COR-L47 (cell line): ENCODE measurements at places on chromosomes 6 and 20.

GRCh38 chr6:44129841-44130322 is 2.5 kb downstream of the TMEM63B start:
- DNase-seq = no peak

GRCh38 chr20:47735412-47736400 is 49.6 kb downstream of the SULF2 start:
- DNase-seq = no peak

- no peak for DNase-seq
Observed at GRCh38 chr6:4271761-4272470, 136.5 kb upstream of the ECI2 start.

GRCh38 chr6:74346936-74347535 is 651.0 kb downstream of the CD109 start:
- no peak for DNase-seq

- no peak for DNase-seq
Observed at GRCh38 chr6:7087066-7087465, 20.7 kb upstream of the RREB1 start.

DNA sequence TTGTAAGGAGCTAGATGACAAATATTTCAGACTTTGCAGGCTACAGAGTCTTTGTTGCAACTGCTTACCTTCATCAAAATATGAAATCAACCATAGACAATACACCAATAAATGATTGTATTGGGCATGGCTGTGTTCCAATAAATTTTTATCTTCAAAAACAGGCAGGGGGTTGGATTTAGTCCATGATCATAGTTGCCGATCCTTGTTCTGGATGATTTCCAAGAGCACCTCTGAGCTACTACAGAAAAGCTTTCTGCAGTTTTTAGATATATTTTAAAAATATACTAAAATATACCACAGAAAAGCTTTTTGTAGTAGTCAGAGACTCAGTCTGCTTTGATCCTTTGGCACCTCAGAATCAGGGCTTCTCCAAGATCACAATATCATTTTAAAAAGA is 145.0 kb downstream of the HTR1B start:
- no peak for DNase-seq

GRCh38 chr6:158026901-158027589 is 45.4 kb downstream of the SYNJ2 start:
- DNase-seq = no peak

DNA sequence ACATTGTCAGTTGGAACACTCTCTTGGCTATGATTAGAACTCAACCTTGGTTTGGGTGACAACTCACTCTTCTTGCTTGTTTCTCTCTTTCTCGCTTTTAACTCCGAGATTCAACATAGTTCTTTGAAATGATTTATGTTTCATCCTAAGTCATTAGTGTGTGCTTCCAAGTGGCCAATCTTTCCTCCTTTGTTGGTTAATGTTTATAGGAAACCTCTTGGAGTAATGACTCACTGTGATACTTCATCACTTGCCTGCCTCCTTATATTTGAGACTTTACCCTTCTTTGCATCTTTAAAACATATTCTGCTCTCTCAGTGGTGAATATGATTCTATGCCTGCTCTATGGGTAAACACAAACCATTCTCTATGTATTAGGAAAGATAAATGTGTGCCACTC is 279.7 kb upstream of the FLRT3 start:
- DNase-seq = no peak

GRCh38 chr6:84641076-84641475 is 123.3 kb downstream of the TBX18 start:
- no peak for DNase-seq

DNA sequence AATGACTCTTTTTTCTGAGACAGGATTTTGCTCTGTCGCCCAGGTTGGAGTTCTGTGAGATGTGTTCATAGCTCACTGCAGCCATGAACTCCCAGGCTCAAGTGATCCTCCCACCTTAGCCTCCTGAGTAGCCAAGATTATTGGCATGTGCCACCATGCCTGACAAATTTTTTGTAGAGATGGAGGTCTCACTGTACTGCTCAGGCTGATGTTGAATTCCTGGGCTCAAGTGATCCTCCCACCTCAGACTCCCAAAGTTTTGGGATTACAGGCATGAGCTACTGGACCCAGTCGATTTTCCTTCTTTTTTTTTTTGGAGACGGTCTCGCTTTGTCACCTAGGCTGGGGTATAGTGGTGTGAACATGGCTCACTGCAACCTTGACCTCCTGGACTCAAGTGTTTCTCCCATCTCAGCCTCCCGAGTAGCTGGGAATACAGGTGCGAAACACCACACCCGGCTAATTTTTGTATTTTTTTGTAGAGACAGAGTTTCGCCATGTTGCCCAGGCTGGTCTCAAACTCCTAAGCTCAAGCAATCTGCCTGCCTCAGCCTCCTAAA is 24.3 kb downstream of the BCL2L1 start:
- DNase-seq = no peak

DNA sequence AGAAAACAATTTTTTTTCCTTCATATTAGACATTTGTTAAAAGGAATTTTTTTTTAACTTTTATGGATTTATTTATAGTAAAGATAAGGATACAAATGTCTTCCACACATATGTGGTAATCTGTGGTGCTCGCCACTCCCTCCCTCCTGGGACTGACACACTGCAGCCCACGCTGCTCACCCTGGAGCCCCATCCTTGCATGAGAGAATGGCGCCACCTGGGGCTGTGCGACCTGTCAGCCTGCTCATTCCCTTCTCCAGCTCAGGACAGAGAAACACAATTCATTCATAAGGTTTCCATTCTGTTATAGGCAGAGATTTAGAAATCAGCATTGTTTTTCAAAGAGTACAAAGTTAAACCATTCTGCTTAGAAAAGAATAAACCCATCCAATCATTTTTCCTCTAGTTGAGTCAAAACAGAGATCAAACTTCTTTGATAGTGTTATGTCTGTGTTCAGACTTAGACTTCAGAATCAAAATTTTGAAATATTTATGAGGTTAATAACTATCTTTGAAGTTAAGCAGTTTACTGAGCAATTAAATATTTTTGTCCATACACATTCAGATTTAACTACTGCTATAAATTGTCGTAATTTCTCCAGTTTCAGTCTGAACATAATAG is 42.8 kb upstream of the DYNLRB1 start:
- DNase-seq = peak; percentile 38

- no peak for DNase-seq
Observed at GRCh38 chr6:24768361-24768760, 6.4 kb upstream of the GMNN start.

DNA sequence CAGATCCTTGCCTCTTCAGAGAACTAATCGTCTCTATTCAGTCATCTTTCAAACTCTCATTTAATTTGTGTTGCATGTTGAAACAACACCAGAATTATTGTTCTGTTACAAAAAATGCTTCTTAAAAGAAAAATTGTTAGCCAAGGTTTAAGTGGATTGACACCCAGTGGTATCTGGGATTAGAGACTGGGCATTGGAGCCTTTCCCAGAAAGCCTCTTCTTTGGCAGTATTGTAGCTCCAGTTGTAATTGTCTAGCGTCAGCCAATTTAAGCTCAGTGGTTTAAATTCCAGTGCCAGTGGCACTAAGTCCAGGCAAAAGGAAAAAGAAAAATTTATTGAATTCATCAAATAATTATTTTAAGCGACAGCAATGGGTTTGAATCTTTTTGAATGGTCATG is 801 bp downstream of the CCDC28A start:
- no peak for DNase-seq

DNA sequence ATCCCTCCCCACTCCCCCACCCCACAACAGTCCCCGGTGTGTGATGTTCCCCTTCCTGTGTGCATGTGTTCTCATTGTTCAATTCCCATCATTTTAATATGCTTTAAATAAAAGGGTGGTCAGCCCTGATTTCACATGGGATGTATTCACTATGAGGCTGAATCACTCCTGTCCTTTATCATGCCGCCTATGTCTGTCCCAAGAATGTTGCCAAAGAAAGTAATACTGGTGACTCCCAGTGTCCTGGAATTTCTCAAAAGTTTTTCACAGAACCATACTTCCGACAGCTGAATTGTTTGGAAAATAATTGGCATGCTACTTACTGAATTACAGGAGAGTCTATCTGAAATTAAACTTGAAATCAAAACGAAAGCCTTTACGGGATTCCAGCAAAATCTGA is 217.7 kb downstream of the HAO1 start:
- DNase-seq = no peak

- peak; percentile 98 for DNase-seq
Observed at GRCh38 chr6:79536954-79537747, at the start of gene LCA5. LCA5 (minus strand) TSS chr6:79537430; CDS start chr6:79518894, 18,536 bp downstream.

DNA sequence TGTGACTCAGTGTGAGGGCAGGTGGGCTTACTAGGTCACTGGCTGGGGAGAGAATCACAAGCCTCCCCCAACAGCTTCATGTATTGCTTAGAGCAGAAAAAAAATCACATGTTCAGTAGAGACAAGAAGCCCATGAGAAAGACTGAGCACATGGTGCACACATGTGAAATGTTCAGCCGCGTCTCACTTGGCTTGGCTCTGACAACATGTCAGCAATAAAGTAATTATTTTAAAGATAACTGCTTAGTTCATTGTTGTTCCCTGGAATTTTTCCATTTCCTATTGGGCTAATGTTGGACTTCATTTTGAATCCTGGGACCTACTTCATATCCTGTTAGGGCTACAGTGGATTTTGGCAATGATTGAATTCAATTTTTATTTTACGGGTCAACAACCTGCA is 222.6 kb downstream of the C6orf118 start:
- no peak for DNase-seq

DNA sequence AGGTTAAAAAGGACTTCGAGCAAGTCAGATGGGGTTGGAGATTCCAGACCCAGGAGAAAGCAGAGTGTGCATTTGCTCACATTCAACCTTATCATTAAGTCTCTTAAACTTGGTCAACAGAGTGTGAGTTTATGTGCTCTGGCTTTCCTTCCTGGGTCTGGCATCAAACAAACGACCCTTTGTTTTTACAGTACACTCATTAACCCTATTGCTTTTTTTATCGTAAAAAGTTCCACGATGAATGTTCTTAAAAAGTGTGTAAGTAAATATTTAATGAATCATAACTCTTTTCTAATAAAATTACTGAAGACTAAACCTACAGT is 2.5 kb downstream of the FYN start:
- no peak for DNase-seq

GRCh38 chr6:49607391-49607982 is 29.2 kb downstream of the RHAG start:
- no peak for DNase-seq

DNA sequence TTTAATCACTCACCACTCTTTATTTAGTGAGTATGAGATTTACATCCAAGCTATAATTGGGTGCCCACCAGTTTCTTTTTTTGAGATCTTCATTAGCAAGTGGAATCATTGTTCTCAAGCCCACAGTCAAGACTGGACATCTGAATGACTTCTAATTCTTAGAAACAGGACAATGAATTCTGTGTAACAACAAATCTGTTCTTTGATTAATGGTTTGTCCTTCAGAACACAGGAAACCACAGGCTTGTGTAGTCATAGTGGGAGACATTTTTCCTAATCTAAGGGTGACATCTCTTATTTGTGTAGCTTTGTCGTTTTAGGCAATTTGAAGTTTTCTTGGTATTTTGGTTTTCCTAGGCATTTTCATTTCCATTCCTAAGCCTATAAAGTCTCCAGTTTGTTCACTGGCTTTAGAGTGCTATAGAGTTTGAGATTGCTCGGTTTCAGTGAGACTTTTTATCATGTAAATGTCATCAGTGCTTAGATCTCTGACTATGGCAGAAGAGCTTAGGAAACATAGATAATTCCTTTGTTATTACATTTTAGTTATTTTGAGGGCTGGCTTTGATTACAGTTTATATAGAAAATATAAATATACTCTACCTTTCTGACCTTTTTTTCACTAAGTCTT is 903.9 kb upstream of the MAP3K7 start:
- no peak for DNase-seq

- DNase-seq = no peak
Observed at GRCh38 chr20:43976547-43976946, 61.9 kb downstream of the TOX2 start.

DNA sequence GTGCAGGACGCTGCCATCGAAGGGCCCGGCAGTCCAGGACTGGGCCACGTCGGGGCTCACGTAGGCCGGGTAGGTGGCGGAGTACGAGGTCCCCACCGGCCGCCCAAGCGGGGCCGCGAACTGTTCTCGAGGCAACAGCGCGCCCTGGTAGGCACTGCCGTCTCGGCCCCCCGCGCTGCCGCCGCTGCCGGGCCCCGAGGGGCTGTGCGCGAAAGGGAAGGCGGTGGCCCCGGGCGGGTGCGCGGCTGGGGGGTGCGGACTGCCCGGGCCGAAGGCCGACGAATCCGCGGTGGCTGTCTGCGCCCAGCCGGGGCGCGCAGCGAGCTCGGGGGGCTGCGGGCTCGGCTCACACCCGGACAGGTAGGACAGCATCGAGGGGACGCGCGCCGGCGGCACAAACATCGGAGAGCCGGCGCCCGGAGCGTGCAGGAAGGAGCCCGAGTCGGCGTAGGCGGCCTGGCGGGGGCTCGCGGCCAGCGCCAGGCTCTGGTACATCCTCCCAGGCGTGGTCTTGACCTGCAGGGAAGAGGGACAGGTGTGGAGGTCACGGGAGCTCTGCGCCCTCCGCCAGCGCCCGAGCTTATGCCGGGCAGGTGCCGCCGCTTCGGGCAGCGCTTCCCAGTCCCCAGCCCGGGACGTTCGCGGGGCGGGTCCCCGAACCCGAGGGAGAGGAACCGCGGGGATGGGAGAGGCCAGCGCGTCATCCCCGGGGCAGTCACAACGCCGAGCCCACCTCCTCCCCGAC is 596 bp downstream of the GATA5 start:
- DNase-seq = no peak

- no peak for DNase-seq
Observed at GRCh38 chr6:129031051-129031599, 148.2 kb downstream of the LAMA2 start.

- DNase-seq = no peak
Observed at GRCh38 chr6:77470983-77471382, 7.7 kb upstream of the HTR1B start.

DNA sequence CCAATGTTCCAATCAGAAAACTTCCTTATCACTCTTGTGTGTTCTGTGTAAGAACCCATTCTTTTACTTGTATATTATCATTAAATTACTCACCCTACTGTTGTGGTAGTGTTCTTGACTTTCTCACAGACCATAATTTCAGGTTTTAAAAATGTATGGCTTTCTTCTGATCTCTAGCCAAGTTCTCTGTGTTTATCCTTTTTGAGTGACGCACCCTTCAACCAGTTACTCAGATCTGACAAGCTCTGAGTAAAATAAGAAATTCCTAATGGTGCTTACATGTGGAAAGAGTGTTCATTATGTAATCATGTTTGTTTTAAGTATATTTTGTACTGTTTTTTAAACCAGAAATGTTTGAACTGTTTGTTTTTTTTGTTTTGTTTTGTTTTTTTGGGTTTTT is 11.0 kb downstream of the TBPL1 start:
- no peak for DNase-seq

GRCh38 chr6:137661601-137662000 is 167.4 kb upstream of the OLIG3 start:
- DNase-seq = no peak
